Natural killer cell treated with Interleukin-12 subunit alpha and Interleukin-12 subunit beta and Interleukin-15 and Interleukin-18, amount 100 ng/mL, for 72 hours (primary cell): ENCODE measurements at places on chromosomes 3 and 15.

DNA sequence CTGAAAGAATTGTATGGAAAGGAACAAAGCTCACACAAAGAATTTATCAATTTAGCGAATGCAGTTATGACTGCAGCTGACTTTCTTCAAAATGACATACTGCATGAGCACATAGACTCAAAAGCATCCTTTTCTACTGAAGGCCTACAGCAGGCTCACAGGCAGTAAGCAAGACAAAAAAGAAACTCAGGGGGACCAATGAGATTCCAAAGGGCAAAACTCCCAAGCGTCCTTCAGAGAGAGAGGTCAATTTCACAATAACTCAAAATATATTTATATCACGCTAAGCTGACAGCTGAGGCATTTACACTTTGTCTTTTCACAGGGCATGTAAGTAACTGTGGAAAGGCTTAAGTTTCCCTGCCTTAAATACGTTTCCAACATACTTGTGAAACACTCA is 427.9 kb upstream of the RASGRP1 start:
- no peak for DNase-seq
- H3K27ac ChIP-seq, result no peak overlapping the region

GRCh38 chr3:197380786-197381185 is 82.4 kb upstream of the DLG1 start:
- H3K27me3 ChIP-seq, result no peaks in the 10 kb centered on the region
- H3K4me3 ChIP-seq, result no peak overlapping the region
- peaks cover 6% of the 10 kb centered on the region for H3K4me1 ChIP-seq
- H3K27ac ChIP-seq, result no peak overlapping the region
- H3K36me3 ChIP-seq, result no peaks in the 10 kb centered on the region

GRCh38 chr3:50248387-50248786 is 12.4 kb downstream of the GNAI2 start:
- peak overlapping the region; percentile 63 for H3K27ac ChIP-seq
- H3K4me1 ChIP-seq, result peaks cover 59% of the 10 kb centered on the region
- DNase-seq, result no peak
- H3K4me3 ChIP-seq, result peak overlapping the region; percentile 62

DNA sequence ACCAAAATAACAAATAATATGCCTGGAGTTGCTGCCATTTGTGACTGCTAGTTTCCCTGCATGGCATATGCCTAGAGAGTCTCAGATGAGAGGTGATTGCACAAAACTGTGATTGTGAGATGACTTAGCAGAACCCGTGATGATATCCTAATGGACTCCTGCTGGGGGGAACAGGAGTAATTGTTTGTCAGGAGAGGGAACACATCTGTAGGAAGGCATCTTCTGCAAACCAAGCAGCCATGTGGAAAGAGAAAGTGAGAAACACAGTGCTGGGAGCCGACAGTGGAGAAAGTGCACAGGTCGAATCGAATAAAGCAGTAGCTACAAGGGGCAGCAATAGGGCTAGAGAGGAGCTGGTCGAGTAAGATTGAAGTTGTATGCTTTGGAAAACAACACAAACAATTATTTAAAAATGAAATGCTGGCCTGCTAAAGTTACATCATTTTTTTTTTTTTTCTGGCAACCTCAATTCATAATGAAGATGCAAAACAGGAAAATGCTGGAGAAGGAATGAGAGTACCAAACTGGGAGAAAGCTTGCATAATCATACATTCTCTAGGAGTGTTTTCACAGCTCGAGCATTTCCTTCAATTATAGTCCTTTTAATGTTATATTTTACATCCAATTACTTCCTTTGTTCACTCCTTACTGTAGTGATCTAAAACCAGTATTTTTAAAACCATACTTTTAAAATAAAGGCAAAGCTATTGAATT is 494.2 kb upstream of the AGTR1 start:
- H3K27me3 ChIP-seq, result no peaks in the 10 kb centered on the region
- H3K36me3 ChIP-seq, result peaks cover 9% of the 10 kb centered on the region
- H3K4me1 ChIP-seq, result no peaks in the 10 kb centered on the region

DNA sequence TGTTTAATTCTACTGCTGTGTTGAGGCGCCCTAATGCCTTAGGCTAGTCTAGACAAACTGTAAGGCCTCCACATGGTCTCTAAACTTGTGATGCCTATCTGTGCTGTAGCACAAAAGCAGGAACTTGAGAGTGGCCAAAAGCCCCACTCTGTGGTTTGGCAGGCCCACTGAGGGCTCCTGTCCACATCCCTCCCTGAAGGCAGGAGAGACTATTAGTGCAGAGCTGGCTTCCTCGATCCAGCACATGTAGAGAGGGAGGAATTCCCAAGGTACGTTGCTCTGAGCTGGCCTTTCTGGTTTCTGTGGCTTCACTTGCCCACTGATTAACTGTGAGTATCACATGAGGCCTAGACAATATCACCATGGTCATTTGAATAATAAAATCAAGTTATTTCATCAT is 90.6 kb downstream of the POLR2M start:
- peaks cover 17% of the 10 kb centered on the region for H3K27me3 ChIP-seq
- no peak overlapping the region for H3K4me3 ChIP-seq
- H3K4me1 ChIP-seq, result no peaks in the 10 kb centered on the region
- DNase-seq, result no peak
- no peak overlapping the region for H3K27ac ChIP-seq
